ENCODE measurements at places on chromosomes 7 and 10.
A peak's percentile ranks its signal among the peaks of the same experiment; 100 is the strongest.

GRCh38 chr7:46651561-46652088 is 730.6 kb upstream of the IGFBP3 start:
- DNase-seq = no peak

- no peak for DNase-seq
Measured at GRCh38 chr7:106466867-106467266, 182.1 kb upstream of the NAMPT start.

- no peak for DNase-seq
Measured at GRCh38 chr7:26515314-26515842, 223.7 kb downstream of the SNX10 start.

DNA sequence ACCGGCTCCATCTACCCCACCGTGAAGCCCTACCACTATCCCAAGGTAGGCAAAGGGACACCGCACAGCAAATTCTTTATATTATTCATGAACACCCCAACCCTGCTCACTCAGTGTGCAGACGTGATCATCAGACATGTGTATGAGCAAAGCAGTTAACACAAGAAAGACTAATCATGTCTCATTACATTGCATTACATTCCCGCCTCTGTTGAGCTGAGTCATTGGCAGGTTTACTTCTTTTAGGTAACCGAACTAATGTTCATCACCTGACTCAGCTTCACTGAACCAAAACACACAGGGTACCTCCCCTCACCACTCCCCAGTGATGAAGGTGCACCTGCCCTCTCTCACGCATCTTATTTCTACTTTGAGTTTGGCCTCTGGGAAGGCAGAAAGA is 233.4 kb downstream of the PAXIP1 start:
- DNase-seq = no peak

DNA sequence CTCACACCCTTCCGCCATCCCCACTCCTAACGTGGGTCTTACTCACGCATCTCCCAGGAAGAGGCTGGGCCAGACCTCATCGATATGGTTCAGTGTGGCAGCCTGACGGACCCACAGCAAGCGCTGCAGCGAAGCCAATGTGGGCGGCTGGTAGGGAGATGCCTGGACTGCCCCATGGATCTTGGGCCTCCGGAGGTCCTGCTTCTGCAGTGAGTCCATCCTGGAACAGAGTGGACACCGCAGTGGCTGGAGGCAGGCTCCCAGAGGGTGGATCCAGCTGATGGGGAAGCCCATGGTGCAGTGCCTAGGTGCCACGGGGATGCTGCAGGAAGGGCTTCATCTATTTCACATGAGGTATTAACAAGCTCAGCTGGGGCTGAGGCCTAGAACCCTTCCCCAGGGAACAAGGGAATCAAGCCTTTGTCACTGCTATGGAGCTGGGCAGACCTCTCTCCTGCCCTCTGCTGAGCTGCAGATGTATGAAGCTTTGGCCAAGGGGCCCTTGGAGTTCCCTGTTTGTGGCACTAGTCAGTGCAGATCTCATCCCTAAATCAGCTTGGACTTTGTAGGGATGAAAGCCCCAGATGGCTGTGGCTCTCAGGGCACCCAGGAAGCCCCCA is 13.7 kb upstream of the SAMD8 start:
- no peak for DNase-seq

DNA sequence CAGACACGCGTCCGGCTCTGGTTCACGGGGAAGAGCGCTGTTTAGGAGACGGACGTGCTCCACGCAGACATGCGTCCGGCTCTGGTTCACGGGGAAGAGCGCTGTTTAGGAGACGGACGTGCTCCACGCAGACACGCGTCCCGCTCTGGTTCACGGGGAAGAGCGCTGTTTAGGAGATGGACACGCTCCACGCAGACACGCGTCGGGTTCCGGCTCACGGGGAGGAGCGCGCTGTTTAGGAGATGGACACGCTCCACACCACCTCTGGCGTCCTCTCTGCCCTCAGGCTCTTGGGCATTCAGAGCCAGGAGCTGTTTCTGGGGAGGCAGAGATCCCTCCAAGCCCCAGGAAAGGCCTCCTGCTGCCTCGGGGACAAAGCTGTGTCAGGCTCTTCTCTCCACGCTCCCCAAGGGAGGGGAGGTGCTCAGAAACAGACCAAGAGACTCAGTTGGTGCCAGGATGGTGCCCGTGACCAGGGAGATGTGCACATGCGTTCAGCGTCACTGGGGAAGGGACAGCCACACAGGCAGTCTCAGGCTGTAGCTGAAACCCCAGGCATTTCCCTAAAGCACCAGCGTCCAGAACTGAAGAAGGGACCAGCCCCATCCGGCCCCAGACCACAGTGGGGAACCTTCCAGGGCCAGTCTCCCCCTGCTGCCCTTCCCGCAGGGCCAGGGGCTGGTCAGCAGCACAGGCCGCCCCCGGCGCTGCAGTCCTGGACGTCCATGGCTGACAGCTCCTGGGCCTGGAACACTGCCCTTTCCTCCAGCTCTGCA is 175.6 kb downstream of the ELFN1 start:
- no peak for DNase-seq

DNA sequence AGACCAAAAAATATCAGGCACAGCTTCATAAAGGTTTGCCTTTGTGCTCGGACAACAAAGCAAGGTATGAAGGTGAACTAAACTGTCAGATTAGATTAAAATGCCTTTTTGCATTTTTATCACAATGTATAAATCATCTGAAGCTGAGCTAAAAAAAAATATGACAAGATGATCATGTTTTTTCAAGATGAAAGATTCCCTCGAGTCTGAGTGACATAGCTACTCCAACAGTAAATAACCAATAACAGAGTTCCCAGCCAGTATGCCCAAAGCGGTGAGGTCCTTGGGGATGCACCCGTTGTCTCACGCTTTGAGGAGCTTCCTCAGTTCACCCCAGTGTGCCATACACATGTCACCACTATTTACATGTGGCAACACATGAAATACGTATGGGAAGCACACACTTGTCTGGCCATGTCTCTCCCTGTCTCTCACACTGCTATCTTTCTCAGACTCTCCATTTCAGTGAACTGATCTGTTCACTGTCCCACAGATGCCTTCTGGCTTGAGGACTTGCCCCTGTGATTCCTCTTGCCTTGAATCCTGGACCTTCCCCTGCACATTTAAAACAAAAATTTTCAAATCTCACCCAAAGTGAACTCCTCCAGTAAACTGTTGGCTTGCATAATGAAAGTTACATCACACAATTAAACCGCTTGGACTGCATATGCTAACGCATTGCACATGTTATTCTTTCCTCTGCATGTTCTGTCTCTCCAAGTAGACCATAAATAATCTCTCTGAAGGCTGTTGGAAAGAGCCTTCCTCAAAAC is 2.6 kb upstream of the PIK3CG start:
- no peak for DNase-seq

DNA sequence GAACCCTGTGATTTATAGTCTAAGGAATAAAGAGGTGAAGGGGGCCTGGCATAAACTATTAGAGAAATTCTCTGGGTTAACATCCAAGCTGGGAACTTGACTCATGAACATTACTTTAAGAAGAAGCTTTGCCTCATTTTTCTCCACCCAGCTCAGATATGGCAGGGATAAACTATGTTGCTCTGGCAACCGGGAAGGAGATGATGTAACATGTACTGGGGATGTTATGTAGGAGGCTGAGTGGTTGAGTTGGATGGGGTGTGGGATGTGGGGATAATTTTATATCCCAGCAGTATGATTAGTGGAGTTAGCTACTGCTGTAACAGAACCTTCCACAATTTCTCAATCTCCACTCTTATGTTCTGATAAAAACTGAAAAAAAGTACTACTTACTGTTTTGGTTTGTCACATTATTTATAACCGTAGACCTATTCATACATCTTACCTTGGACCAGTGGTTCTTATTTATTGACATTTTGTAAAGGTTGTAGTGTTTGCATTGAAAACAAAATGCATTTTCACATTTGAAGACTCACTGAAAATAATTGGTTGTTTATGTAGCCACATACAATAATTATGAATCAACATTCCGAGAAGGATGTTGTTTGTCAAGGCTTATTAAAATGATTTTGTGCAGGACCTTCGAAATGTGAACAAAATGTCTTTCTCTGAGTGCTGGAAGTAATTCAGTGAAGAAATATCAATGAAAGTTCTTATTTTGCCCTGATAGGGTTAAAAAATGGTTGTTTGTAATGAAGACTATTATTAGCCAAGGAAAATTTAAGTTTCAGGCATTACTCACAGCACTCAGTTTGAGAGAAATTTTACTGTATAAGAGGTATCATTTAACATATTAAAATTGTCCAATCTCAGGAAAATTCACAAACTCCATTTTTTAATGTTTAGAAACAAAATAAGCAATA is 1.3 kb downstream of the OR2F2 start:
- no peak for DNase-seq

- DNase-seq = no peak
Measured at GRCh38 chr7:40192036-40192435, 57.2 kb downstream of the SUGCT start.

GRCh38 chr10:123149568-123150270 is 1.8 kb downstream of the HMX2 start:
- peak; percentile 43 for DNase-seq

- no peak for DNase-seq
Measured at GRCh38 chr10:30285970-30286369, 63.1 kb downstream of the MTPAP start.

- DNase-seq = peak; percentile 80
Measured at GRCh38 chr7:150357270-150357669, 11.4 kb upstream of the REPIN1 start.

DNA sequence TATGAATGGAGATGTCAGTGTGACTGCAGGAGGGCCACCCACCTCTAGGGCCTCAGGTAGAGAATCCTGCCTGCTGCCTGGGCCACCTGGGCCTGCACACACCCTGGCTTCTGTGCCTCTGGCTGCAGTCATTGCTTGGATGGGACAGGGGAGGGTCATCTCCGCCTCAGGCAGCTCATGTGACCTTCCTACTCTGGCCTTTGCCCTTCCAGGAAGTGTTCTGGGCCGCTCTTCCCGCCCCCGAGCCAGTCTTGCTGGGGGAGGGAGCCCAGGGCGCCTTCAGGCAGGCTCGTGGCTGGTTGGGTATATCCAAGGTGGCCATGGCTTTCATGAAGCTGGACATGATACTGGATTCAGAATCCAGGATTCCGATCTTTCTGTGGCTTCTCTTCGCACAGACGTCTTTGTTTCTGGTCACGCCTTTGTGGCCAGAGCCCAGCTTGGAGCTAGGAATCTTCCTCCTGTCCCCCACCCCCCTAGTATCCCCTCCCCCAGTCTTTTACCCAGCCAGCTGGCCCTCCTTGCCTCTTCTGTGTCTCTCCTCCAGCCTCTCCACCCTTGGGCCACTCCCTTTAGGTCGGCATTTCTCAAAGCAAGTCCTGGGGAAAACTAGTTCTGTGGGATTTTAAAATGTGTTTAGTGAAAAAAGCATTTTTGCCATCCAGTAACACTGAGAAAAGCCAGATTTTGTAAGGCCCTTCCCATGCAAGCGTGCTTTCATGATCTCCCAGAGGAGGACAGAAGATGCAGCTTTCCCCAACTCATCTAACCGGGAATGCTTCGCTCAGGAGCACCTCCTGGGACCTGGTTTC is 119.6 kb downstream of the ZMIZ1 start:
- DNase-seq = no peak

GRCh38 chr10:99788598-99789256 is 6.3 kb downstream of the ABCC2 start:
- DNase-seq = no peak

- DNase-seq = peak; percentile 67
Measured at GRCh38 chr7:39589323-39590111, 23.3 kb downstream of the YAE1 start.

- DNase-seq = no peak
Measured at GRCh38 chr7:1855725-1856160, 185.7 kb downstream of the ELFN1 start.

- no peak for DNase-seq
Measured at GRCh38 chr10:116692225-116692624, 50.1 kb downstream of the HSPA12A start.

- DNase-seq = no peak
Measured at GRCh38 chr10:26628395-26628794, 69.1 kb upstream of the PDSS1 start.

DNA sequence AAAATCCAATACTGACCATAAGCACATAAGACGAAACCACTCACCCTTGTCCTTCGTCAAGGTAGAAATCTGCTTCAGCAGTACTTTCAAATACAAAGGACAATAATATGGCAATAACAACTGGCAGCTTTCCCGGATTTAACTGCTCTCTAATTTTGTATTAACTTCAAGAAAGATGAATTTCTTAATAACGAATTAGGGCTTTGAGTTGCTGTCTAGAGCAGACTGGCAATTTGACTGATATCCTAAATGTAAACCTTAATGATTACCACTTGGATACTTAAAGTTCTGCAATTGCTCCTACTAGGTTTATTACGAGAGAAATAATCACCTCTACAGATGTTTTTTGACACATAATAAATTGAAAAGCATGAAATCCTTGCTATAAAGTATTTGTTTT is 418.7 kb downstream of the MAGI2 start:
- no peak for DNase-seq

DNA sequence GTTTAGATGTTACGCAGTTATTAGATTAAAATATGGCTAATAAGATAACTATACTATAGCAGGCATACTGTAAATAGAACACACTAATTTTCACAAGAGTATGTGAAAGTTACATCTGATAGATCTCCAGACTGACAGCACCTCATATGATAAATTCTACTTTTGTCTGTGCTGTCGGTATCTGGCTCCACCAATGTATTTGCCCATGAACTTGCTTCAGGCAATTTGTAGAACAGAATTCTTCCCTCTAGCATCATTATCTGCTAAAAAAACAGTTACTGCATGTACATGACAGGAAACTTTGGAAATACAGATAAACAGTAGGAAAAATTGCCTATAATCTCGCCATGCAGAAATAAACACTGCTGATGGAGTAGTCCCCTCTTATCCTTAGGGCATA is 137.7 kb downstream of the WNT2 start:
- no peak for DNase-seq

DNA sequence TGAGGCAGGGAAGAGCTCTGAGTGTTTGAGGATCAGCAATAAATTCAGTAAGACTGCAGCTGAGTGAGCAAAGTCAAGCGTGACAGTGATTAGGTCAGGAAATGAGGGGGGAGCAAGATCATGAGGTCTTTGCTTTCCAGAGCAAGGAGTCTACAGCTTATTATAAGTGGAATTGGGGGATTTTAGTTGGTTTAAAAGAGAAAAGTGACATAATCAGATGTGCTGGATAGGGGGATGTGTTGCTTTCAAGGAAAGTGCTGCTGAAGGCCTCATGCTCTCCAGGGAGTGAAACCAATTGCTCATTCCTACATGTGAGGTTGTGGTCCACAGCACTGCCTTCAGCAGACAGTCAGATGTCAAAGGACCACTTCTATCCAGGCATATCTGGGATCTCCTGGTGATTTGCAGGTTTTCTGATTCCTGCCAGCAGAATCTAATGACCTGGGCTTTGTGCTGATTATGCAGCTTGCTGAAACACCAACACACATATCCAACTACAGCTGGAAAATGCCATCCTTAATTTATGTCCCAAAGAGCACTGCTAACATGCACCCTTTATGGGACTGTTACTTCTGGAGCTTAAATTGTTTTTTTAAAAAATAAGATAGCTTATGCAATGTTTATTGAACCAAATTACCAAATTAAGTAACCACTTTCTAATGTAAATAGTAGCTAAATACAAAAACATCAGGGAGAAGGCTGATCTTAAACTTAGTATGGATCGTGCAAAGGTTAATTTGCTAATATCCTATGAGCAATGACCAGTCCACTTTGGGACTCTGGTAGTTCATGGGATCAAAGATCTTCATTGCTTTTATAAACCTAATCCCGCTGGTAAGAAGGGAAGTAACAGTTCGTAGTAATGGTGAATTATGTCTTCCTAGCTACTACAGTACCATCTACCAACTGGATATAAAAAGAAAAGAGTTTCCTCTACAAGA is 607.6 kb downstream of the KCNMA1 start:
- no peak for DNase-seq

- peak; percentile 62 for DNase-seq
Measured at GRCh38 chr10:133275684-133276092, 980 bp downstream of the ADAM8 start.
